ENCODE measurements at places on chromosomes 12 and 14.

DNA sequence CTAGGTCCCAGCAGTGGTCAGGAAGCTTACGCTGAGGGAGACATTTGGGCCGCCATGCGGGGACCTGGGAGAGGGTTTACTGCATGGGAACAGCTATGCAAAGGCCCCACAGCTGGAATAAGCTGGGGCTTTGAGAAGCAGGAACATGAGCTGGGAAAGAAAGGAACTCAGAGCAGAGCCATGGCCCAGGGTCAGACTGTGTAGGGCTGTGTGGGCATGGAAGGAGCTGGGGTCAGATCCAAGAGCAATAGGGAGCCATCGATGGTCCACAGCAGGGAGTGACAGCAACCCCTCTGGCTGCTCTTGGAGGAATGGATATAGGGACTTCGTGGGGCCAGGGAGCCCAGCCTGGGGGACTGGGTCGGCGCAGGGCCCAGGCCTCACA lies 151.6 kb downstream of the ADGRD1 start:
- no peak for DNase-seq
- H3K4me3 ChIP-seq = no peak overlapping the region
- no peaks in the 10 kb centered on the region for H3K36me3 ChIP-seq
- no peak overlapping the region for H3K27ac ChIP-seq
- peaks cover 4% of the 10 kb centered on the region for H3K27me3 ChIP-seq

GRCh38 chr12:93242154-93242972 lies 135.4 kb upstream of the NUDT4 start:
- no peak overlapping the region for H3K4me3 ChIP-seq
- no peak for DNase-seq
- peaks cover 5% of the 10 kb centered on the region for H3K36me3 ChIP-seq
- peaks cover 34% of the 10 kb centered on the region for H3K4me1 ChIP-seq

DNA sequence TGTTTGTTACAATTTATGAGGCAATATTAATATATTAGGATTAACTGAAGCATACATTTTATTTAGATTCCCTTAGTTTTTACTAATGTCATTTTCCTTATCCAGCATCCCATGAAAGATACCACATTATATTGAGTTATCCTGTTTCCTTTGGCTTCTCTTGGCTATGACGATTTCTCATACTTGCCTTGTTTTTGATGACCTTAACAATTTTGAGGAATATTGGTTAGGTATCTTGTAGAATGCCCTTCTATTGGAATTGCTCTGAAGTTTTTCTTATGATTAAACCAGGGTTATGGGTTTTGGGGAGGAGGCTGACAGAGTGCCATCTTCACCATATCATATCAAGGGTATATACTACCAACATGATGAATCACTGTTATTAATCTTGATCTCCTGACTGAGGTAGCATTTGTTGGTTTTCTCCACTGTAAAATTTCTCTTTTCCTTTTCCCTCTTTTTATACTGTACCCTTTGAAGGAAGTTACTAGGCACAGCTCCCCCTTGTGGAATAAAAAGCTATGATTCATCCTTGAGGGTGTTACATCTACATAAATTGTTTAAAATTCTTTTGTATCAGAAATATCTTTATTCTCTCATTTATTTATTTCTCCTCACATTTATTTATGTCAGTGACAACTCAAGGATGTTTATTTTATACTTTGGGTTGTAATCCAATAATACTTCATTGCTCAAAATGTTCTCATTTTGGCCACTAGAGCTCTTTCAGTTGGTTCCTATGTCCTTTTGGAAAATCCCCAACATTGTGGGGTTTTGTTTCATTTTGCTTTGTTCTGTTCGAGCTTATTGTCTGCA lies 239.0 kb downstream of the SLC16A7 start:
- peaks cover 2% of the 10 kb centered on the region for H3K27me3 ChIP-seq
- DNase-seq = peak; percentile 18
- H3K27ac ChIP-seq = no peak overlapping the region

DNA sequence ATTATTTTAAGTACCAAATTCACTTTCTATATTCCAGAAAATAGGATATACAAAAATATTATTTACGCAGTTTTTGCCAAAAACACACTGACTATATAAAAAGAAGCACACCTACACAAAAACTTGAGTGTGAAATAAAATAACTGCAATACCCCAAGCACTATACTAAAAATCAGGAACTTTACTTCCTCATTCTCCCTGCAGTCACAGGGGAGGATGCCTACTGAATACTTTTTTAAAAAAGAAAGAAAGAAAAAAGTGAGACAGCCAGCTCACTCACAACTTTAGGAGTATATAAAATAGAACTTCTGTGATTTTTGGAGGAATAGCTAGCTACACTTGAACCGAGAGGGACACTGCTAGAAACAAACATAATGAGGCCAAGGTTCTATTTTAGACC lies 12.2 kb downstream of the RPS6KA5 start:
- H3K27me3 ChIP-seq = no peaks in the 10 kb centered on the region
- H3K4me3 ChIP-seq = no peak overlapping the region
- H3K36me3 ChIP-seq = peaks cover 32% of the 10 kb centered on the region
- H3K27ac ChIP-seq = no peak overlapping the region

DNA sequence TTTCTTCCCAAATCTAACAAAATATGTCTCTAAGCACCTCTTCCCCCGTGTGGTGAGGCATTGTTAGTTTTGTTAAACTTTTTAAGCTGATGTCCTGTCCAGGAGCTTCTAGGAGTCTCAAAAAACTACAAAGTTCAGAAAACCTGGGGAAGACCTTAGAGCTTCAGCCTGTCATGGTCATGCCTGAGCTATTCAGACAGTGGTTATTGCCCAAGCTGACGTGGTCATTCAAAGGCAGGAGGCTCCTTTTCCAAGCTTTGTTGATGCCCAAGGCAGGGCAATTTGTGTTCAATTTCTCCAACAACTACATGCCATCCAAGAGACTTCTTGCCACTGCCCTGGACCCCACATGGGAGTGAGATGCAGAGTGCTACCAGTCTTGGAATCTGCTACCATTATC lies 5.8 kb upstream of the LYZ start:
- H3K4me1 ChIP-seq = no peaks in the 10 kb centered on the region
- H3K27me3 ChIP-seq = peaks cover 4% of the 10 kb centered on the region
- no peak for DNase-seq

All from activated CD4-positive, alpha-beta T cell treated with anti-CD3 and anti-CD28 coated beads, Interleukin-2, amount 10 ng/mL, durations not matched to agents 7 days and 5 days (primary cell).